Activated gamma-delta T cell treated with anti-CD3 and anti-CD28 coated beads, Interleukin-2, amount 50 U/mL, for 16 hours (primary cell): ENCODE measurements at places on chromosomes 12 and 14.

DNA sequence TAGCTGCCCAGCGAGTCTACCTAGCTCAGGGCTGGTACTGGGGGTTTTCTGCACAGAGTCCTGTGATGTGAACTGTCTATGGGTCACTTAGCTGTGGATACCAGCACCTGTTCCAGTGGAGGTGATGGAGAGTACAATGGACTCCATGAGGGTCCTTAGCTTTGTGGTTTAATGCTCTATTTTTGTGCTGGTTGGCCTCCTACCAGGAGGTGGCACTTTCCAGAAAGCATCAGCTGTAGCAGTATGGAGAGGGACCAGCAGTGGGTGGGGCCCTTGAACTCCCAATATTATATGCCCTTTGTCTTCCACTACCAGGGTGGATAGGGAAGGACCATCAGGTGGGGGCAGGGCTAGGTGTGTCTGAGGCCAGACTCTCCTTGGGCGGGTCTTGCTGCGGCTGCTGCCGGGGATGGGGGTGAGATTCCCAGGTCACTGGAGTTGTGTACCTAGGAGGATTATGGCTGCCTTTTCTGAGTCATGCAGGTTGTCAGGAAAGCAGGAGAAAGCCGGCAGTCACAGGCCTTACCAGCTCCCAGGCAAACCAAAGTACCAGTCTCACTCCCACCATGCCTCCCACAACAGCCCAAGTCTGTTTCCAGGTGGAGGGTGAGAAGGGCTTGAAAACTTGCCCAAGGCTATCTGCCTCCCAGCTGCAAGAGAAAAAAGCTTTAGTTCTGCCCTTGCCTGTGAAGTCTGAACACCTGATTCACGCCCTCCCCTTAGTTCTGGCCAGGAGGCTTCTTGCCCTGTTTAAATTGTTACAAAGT, 163.0 kb upstream of the NUDT4 start:
- no peak for DNase-seq

GRCh38 chr14:97401714-97402113, 604.5 kb downstream of the VRK1 start:
- no peak for DNase-seq

GRCh38 chr12:119836781-119837180, 40.3 kb downstream of the CIT start:
- no peak for DNase-seq

GRCh38 chr12:3421191-3421978, 69.6 kb upstream of the PRMT8 start:
- DNase-seq: no peak

DNA sequence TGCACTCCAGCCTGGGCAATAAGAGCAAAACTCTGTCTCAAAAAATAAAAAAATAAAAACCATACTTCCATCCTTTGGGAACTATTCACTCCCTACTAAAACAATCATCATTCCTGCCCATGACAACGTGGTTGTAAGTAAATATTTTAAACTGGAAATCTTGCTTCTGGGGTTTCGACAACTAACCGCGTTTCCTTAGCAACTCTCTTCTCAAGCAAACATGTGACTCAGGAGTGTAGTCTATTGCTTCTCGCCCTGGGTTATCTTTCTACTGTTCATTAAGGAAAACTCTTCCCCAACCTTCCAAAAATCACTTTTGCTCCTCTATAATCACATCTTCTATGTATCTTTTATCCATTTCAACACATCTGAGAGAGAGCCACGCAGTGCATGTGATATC, 21.8 kb downstream of the APPL2 start:
- no peak for DNase-seq

- DNase-seq: no peak
Measured at GRCh38 chr12:51871918-51872688, 15.8 kb upstream of the ANKRD33 start.

DNA sequence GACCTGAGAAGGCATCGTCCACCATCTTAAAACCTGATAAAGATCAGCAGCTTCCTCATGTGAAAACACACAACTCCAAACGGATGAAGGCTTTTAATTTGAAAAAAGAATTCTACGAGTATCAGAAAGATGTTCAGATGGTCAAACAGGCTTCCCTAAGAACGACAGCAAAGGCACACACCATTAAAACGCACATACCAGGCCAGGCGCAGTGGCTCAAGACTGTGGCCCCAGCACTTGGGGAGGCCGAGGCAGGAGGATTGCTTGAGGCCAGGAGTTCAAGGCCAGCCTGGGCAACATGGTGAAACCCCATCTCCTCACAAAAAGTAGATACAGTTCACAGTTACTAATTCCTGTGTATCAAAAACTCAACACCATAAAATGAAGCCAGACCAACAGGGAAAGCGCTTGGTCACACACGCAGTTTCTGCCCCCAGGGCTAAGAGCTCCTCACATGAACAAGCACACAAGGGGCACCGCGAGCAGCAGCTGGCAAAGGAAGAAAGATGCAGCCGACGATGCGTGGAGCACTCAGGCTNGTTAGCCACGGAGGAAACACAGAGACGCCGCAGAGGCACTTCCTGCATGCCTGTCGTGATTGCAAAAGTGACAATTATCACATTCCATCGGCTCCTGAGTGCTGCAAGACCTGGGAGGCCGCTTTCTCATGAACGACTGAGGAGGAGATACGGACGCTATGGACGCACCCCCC, 78.0 kb downstream of the NOC4L start:
- DNase-seq: no peak

- DNase-seq: no peak
Measured at GRCh38 chr12:112924986-112925385, 13.3 kb upstream of the OAS3 start.

DNA sequence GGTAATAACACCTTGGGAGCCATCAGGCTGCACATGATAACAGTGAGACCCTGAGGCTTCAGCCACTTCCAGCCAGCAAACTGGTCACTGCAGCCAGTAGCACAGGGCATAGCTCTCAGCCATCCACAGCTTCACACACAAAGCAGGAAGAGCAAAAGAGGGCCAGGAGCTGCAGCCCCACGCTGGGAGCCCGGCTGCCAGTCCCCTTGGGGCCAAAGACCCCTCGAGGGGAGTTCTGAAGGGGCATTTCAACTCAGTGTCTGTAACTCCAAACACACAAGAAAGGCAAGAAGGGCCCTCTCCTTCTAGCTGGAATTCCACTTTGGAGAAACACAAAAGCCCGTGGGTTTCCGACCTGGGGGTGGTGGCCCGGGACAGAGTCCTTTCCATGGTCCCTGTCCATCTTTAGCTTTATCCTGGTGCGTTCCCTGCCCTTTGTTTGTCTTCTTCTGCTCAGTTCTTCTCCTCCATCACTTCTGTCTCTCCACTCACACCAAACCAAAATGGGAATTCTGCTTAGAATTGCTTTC, 151.8 kb upstream of the FKBP4 start:
- DNase-seq: no peak

- DNase-seq: no peak
Measured at GRCh38 chr14:77848031-77848430, 48.1 kb downstream of the ADCK1 start.

- peak; percentile 3 for DNase-seq
Measured at GRCh38 chr12:48105321-48105866, 485 bp downstream of the SENP1 start.

GRCh38 chr12:68236421-68237059, 10.9 kb upstream of the IL26 start:
- DNase-seq: no peak

GRCh38 chr14:51302295-51303030, 62.4 kb downstream of the TMX1 start:
- DNase-seq: no peak

- no peak for DNase-seq
Measured at GRCh38 chr12:8844665-8845064, 22.2 kb downstream of the A2ML1 start.

- no peak for DNase-seq
Measured at GRCh38 chr12:3473844-3474243, 17.2 kb upstream of the PRMT8 start.

GRCh38 chr14:25006961-25007795, 42.8 kb downstream of the STXBP6 start:
- DNase-seq: no peak

DNA sequence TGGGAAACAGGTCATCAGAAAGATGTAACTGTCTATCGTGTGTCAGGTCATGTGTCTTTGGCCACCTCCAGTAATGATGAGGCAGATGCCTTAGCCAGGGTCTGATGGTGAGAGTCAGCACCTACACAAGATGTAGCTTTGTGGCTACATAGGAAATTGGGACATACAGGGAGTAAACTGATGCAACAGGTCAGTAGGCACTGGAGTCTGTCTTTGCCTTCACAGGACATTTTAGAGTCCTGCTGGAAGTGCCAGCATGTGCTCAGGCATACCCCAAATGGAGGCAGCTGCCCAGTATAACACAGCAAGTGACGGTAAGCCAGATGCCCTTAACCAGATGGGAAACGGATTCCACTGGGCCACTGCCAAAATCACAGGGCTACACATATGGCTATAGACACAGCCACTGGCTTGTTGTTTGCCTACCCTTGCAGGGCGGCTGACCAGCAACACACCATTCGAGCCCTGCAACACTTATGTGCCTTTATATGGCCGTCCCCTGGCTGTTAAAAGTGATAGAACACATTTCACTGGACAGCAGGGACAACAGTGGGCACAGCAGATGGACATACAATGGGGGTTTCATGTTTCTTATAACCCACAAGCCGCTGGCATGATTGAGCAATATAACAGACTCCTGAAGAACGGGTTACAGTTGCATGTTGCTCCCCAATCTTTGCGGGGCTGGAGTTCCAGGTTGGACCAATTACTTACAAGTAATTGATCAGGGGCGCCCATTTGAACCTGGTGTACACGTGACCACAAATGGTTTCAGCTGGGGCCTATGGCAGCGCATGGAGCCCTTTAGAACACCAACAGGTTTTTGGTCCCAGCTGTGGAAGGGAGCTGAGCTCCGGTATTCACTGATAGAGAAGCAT, 12.9 kb upstream of the RNASE12 start:
- DNase-seq: no peak

DNA sequence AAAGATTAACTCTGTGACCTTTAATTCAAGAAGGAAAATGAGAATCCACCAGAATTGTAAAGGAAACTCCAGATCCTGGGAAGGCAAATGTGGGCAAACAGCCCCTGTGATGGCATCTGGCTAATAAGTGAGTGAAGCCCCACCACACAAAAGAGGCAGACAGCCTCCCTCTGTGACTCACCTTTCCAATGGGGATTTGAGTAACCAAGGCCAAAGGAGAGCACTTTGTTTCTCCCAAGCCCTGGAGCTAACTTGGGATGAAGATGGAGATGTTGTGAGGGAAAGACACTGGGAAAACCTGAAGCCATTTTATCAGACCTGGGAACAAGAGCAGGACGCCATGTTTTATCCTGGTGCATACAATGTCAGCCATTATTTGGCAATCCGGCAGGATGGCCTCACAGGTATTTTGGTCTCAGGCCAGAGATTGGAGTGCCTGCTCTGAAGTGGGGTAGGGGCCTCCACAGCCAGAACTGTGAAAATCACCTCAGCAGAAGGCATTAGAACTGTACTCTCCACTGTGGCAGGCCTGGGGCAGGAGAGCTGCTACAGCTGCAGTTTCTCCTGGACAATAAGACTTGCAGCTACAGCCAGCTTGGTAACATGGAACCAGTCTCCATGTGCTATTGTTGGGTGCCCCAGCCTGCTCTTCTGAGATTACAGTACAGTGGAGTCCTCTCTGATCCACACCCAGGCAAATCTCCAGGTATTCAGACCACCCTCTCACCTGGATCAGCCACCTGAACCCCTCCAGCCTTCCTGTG, 96.6 kb upstream of the PCED1B start:
- no peak for DNase-seq

DNA sequence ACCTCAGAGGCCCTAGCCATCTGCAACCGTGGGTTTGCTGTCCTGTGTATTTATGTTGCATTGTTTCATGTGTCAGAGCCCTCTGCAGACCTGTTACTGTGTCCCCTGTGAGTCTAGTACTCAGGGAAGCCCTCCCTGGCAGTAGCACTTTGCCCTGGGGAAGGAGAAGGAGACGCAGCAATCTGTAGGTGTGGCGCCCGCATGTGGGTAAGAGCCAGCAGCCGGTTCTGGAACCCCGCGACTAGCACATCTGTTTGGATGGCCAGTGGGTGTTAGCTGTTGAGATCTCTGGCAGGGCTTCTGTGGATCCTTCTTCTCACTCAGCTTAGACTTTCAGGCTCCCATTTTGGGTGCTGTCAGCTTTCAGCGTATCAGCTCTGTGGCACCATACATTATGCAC, 57.0 kb downstream of the TECPR2 start:
- no peak for DNase-seq

DNA sequence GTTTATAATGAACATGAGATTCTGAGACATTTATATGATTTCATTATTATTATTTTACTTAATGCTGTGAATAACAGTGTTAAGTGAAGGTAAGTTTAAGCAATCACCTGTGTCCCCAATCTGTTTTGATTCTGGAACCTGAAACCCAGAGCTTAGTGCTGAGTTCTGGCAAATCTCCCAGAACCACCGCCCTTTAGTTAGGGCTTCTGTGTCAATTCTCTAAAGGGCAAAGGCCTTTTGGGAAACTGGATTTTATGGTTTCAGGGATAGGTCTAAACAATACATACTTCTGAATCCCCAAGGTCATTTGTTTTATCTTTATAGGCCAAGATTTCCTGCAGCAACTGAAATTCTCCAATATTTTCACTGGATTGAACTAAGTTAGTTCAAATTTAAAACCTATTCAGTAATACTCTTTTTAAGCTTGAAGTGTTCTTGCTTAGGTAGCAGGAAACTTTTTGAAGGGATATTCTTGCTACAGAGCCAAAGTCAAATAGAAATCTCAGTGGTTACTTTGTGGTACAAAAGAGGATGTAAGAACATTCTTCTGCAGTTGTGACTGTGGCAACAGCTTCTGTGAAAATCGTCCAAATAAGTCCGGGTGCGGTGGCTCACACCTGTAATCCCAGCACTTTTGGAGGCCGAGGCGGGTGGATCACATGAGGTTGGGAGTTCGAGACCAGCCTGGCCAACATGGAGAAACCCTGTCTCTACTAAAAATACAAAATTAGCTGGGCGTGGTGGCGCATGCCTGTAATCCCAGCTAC, 10.0 kb upstream of the PKP2 start:
- DNase-seq: no peak

- DNase-seq: no peak
Measured at GRCh38 chr12:18749386-18749957, 11.6 kb downstream of the CAPZA3 start.
